ENCODE measurements at places on chromosomes 5 and 9.

DNA sequence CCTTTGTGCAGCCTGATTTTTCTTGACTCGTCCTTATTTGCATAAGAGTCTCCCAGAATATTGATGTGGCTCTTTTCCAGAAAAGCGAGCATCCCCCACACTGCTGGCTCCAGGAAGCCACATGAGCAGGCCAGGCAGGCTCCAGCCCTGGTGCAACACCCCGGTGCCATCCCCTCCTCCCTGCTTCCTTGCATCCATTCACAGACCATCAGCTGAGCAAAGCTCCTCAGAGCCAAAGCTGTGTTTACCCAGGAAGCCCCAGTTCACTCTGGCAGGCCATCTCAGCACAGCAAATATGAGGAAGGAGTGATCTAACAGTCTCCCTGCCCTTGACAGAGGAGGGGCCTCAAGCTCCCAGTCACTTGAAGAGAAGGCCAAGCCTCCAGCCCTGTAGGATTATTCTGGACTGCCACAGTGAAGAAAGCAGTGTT is 34.4 kb downstream of the INSYN2B start:
- no peak for DNase-seq

- peak; percentile 89 for DNase-seq
Observed at GRCh38 chr9:97411789-97412625, at the start of gene TDRD7. TDRD7 (plus strand) TSS chr9:97412096; CDS start chr9:97428466, 16,370 bp downstream.

DNA sequence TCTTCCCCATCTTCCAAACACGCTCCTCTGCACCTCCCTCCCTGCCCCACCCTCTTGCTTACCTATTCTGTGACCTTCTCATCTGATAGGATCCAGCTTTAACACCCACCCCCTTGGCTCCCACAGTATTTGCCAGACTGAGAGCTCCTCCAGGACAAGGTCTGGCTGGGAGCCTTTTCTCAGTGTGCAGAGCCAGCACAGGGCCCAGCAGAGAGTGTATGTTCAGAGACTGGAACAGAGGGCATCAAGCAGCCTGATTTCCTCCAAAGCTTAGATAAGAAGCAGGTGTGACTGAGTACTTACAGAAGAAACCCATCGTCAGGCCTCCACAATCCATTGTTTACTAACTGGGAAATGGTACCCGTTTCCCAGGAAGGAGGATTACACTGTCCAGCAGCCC is 26.6 kb downstream of the LHX6 start:
- no peak for DNase-seq

DNA sequence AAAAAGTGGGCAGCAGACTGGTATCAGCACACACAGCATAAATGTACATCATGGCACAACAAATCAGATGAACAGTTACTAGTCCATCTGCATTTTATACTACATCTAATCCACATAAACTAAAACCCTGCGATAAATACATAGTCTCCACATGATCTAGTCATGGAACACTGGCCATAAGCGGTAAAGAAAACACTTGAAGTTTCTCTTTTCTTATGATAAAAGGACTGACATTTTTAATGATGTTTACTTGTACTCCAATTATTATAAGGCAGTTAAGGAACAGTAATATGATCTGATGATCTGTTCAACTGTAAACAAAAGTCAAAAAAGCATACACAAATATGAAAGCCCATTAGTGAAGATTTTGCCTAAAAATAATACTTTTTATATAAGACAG is 112.5 kb downstream of the MPDZ start:
- DNase-seq = no peak

DNA sequence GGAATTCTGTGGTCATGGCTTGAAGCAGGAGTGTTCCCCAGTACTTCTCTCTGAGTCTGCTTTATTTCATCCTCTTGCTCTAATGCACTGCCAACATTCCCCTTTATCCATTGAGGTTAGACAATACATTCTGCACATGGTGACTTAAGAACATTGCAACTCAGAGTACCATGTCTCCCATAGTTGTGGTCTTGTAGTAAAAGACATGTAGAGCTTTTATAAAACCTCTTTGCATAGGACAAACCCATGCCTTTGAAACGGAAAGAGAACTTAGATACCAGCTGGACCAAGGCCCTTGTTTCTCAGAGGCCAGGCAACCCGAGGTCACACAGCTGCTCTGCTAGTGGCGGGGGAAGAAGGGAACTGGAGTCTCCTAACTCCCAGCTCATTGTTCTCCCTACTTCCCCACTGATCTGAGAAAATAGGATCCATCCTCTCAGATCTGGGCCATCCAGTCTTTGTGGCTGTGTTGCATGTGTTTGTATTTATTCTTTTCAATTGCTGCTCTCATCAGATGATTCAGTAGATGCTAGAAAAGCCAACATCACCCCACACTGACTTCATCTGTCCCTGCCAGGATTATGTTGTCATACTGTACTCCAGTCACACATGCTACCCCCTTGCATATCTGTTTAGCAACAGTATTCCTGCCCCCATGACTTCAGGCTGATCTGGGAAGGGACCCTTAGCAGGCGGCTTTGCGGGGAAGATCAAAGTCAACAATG is 236.9 kb downstream of the SAXO1 start:
- no peak for DNase-seq

- DNase-seq = peak; percentile 4
Observed at GRCh38 chr5:170917113-170917512, 55.3 kb downstream of the RANBP17 start.

GRCh38 chr5:8458038-8458383 is 589.1 kb downstream of the MTRR start:
- no peak for DNase-seq

GRCh38 chr5:17289681-17290539 is 72.5 kb downstream of the BASP1 start:
- no peak for DNase-seq

DNA sequence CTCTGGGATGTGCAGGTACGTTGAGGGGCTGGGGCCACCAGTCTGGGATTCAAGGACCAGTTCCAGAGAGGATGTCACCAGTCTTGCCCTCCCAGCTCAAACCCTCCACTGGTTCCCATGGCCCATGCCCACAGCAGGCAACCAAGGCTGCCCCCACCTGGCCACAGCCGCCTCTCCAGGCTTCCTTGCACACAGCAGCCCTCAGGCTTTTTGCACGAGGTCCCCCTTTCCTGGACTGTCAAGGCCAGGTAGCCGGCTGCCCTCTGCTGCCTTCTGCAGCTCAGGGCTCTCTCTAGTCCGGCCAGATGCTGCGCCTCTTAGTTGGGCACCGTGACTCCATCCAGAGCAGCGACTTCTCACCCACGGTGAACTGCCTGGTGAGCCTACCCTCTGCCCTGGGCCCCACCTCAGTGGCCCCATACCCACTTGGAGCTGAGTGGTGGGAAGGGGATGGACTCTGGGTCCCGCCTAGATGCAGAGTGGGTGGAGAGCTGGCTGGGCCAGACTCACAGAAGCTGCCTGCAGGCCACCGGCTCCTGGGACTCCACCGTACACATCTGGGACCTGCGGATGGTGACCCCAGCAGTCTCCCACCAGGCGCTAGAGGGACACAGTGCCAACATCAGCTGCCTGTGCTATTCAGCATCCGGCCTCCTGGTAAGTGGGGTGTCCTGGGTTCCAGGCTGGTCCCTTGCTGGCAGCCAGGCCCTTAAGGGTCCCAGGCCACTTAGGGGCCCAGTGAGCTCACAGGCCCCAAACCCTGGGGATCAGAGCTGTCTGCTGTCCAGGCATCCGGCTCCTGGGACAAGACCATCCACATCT is 2.9 kb downstream of the WDR38 start:
- DNase-seq = peak; percentile 27

DNA sequence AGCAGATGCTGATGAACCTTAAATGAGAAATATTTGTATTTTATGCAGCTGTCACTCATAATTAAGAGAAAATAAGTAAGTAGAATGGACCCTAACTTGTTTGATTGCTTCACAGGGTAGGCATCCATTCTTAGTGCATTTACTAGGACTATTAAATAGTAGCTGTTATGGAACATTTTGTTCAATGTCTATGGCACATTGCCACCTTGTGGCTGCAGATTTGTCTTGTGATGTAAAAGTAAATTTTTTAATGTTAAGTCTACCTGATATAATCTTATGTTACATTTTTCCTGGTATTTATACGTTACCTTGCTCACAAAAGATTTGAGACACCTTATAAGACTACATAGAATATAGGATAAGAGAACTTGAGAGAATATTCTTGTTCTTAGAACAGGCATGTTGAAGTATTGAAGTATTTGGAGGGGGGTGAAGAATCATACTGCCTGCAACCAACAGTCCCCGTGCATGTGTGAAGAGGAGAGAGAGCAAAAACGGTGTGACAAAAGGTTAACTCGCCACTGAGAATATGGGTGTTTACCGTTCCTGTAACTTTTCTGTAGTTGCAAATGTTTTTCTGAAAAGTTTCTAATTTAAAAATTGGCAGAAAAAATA is 161.1 kb downstream of the MAST4 start:
- DNase-seq = peak; percentile 86

GRCh38 chr5:72064801-72065570 is 42.3 kb upstream of the MAP1B start:
- no peak for DNase-seq

DNA sequence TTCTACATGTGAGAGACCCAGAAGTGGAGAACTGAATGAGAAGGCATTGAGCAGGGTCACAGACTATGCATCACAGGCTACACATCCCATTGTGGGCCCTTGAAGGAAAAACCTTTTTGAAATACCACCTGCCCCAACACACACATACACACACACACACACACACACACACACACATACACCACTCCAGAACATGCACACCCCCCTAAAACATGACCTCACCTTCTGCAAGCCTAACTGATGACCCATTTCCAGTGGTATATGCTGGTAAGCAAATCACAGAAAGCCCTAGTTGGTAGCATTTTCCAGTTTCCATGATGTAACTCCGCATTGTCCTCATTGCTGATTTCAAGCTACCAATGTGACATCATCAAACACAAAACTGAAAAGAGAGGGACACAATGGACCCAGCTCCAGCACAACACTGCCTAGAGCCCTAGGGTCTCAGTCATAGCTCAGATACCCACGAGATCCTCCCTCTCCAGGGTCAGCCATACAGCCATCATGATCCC is 36.4 kb downstream of the THBS4 start:
- DNase-seq = no peak

GRCh38 chr9:77883846-77884771 is 147.5 kb downstream of the GNAQ start:
- no peak for DNase-seq

DNA sequence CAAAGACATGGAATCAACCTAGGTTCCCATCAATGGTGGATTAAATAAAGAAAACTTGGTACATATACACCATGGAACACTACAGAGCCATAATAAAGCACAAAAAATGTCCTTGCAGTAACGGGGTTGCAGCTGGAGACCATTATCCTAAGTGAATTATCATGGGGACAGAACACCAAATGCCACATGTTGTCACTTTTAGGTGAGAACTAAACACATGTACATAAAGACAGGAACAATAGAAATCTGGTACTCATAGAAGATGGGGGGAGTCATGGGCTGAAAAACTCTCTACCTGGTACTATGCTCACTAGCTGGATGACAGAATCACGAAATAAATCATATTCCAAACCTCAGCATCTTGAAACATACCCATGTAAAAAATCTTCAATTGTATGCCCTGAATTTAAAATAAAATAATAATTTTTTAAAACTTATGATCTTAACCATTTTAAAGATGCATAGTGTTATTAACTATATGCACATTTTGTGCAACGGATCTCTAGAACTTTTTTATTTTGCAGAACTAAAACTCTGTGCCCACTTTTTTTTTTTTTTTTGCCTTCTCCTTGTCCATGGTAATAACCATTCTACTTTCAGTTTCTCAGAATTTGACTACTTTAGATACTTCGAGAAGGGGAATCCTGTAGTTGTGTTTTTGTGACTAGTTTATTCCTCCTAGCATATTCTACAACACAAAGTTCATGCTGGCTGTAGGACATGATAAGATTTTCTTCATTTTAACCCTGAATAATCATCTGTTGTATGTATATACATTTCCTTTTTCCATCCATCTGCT is 1081.6 kb upstream of the ACO1 start:
- peak; percentile 24 for DNase-seq

GRCh38 chr5:119270121-119270565 is 85.7 kb upstream of the TNFAIP8 start:
- DNase-seq = no peak

DNA sequence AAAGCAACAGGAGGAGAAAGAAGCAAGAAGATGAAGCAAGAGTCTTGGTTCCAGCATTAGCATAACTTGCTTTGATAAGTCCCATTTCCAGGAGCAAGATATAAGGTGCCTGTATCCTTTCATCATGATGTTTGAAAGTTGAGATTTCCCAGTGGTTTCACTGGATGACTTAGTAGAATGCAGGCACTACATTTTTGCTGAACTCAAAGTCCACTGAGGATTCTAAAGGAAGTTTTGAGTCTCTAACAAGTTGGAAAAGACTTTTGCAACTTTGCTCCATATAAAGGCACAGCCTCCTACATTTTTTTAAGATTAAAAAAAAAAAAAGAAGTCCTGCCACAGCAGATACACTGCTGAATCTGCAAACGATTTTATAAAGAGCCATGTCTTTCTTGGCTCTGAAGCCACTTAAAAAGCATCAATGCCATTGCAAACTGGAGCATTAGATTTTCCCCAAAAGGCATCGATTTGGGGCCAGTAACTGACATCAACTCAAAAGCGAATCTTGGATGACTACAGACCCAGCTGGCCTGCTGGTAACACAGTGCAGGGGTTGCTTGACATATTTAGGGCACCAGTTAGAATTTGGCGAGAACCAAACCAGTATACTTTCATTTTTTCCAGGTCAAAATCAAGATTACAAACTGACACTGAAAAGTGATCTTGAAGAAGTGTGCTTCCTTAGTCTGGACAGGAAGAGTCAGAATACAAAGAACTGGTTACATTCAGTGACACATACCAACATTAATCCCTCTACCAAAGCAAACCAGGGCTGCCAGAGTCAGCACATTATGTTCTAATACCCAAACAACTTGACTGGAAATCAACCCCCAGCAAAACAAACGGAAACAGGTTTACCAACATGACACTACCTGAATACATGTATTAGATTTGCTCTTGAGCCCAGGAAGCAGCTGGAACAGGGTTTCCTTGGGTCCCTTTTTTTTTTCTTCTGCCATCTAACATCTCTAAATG is 39.1 kb upstream of the KCNV2 start:
- no peak for DNase-seq

DNA sequence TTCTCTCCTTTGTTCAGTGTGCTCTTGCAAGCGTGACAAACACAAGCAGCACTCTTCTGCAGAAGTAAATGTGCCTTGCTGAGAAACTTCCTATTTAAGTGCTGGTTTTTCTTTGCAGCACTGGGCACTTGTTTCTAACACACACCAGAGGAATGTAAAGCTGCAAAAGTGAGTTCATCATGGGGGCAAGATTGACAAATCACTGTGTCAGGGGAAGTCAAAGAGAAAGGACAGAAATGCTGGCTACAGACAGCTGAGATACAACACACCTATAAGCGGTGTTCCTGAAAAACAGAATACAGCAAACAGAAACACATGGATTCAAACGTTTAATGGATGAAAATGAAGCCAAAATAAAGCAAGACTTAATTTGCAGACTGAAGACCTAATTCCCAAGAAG is 19.6 kb downstream of the ROR2 start:
- DNase-seq = peak; percentile 4

GRCh38 chr5:153991168-153991567 is 47.5 kb downstream of the FAM114A2 start:
- DNase-seq = no peak

Measured in OCI-M1 (cell line).